ENCODE measurements at places on chromosomes 6 and 20. TPM values are rescaled to one million over a fixed set of nuclear protein-coding genes. Genes with fewer than 3 reads are reported as not detected.

- no peak for DNase-seq
These were observed 26.9 kb downstream of the CFAP61 start for GRCh38 chr20:20079102-20079784.

GRCh38 chr6:89487864-89488263 lies 54.9 kb downstream of the ANKRD6 start:
- no peak for DNase-seq

CYP39A1 gene
- total RNA-seq, result 6.3 TPM

DNA sequence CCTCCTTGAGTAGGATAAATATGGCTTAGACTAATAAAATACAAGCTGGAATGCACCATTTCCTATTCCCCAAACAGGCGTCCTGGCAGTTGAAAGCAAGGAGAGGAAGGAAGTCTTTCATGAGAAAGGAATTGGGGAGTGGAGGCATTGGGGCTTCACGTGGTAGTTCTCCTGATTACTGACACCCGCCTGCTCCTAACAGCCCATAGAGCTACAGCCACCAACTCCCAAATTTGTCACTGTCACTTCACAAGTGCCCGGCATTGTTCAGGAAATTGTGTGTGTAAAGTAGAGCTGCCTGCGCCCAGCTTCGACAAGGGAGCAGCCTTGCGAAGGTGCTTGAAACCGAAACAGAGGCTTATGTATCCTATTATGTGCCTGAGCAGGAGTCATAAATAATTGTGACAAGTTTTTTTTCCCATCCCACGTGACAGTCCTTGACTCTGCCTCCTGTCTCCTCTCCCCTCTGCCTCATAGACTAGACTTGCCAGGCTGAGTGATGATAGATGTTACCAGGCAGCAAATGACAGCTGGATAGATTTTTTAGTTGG lies 301.7 kb upstream of the ZFP64 start:
- no peak for DNase-seq

MMP24 gene
- 6.4 TPM for total RNA-seq

RNF144B gene
- 14.9 TPM for total RNA-seq

DNA sequence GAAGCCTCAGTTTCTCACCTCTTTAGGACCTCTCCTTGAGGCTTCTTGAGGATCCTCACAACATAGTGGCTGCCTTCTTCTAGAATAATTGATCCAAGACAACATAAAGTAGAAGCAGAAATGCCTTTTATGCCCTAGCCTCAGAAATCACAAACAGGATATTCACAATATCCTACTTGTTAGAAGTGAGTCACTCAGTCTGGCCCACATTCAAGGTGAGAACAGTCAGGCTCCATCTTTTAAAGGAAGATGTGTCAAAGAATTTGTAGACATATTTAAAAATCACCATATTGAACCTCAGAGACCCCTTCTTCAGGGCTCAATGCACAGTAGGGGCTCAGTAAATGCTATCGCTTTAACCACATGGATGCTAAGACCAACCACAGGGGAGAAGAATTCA lies 20.8 kb upstream of the FAM83D start:
- no peak for DNase-seq

DNA sequence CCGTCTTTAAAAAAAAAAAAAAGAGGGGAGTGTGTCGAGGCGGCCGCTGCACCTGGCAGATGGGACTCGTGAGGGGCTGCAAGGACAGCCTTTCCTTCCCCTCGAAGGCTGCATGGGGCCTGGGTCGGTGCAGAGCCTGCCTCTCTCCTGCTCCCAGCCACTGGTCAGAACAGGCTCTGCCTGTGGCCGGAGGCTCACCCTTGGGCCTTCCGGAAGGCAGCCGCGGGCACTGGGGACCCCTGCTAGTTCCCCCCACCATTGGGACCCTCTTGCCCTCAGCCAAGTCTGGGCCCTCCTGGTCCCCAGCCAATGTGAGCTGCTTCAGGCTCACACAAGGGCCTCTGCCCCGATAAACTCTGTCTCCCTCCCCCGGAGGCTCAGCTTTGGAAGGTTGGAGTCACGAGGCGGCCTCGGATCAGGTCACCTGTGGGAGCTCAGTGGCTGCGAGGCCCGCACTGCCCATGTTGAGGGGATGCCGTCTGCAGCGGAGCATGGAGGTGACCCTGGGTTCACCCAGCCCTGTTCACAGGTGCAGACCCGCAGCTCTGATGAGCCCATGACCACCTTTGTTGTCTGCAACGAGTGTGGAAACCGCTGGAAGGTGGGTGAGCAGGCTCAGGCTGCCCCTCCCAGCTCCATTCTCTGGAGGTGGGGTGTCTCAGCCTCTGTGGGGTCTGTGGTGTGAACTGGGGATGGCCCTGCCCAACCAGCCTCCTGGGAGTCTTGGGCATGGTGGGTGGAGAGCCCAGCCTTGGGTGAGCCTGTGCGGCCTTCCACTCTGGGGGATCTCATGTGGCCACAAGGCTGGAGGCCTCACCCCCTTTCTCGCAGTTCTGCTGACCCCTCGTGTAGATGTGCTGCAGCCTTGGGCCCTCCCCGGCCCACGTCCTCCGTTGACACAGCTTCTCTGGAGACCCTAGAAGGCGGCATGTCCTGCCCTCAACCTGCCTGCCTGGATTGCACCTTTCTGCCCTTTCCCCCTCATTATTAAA lies 7.7 kb downstream of the RGS19 start:
- DNase-seq, result no peak

SLC22A2 gene
- not detected for total RNA-seq

- no peak for DNase-seq
These were observed 6.1 kb upstream of the DOK5 start for GRCh38 chr20:54469293-54469692.

DNA sequence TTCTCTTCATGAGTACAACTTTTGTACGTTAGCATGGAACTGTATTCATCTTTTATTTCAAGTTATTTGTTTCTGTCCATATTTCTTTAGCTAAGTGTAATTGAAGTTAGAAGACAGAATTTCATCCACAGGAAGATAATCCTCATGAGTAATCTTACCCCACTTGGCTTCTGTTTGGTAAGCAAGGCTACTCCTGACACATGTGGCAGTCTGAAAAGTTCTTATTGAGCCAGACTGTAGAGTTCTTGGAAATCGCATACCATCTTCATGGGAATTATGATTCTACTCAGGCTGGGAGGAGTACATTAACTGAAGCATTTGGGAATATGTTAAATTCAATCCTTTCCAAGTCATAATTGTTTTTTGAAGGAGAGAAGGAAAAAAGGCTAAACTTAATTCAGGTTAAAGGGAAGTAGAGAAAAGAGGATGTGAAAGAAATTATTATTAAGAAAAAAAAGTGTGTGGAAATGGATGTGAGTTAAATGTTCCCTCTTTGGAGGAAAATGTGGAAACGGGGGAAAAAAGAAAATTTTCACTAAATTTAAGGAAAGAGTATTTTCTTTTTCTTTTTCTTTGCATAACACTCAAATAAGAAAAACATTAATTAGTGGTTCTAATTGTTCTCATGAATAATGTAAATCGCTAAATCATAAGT lies 41.5 kb upstream of the TENT5A start:
- DNase-seq, result no peak

DNA sequence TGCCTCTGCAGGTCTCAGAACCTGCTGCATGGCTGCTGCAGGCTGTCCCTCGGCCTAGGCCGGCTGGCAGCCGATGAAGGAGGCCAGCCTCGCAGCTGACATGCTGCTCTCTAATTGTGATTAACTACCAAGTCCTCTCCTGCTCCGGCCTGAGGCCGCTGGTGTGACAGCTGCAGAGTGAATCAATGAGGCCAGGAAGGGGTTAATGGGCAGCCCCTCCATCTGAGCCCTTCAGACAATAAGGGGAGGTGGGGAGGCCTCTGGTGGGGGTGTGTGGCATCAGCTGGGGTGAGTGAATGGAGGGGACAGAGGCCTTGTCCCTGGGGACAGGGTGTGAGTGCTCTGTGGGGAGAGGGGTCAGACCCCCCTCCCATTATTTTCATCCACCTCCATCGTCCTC lies 34.4 kb downstream of the SLC52A3 start:
- no peak for DNase-seq

OPRL1 gene
- 0.96 TPM for total RNA-seq

DNA sequence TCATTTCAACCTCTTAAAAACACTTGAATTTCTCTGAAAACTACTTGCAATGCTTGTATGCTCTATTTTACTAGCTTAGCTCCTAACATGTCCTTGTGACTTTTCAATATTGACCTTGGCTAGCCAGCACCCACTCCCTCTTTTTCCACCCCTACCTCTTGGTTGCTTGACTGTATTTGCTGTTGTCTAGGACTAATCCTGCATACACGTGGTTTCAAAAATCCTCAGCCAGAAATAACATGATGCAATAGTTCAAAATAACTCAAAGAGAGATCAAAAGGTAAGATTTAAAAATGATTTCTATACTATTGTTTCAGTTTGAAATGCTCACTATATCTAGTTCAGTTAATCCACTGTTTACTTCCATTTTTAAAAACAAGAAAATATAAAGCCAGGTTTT lies 102.3 kb upstream of the TBX18 start:
- DNase-seq, result no peak

GRCh38 chr20:34110745-34111641 lies 1.1 kb downstream of the EIF2S2 start:
- DNase-seq, result no peak

GRCh38 chr6:77463861-77464494 lies 687 bp upstream of the HTR1B start:
- no peak for DNase-seq

GRCh38 chr6:70905742-70906141 lies 51.1 kb downstream of the B3GAT2 start:
- no peak for DNase-seq

- DNase-seq, result no peak
These were observed 155.3 kb upstream of the EYA4 start for GRCh38 chr6:133085896-133086295.

DNA sequence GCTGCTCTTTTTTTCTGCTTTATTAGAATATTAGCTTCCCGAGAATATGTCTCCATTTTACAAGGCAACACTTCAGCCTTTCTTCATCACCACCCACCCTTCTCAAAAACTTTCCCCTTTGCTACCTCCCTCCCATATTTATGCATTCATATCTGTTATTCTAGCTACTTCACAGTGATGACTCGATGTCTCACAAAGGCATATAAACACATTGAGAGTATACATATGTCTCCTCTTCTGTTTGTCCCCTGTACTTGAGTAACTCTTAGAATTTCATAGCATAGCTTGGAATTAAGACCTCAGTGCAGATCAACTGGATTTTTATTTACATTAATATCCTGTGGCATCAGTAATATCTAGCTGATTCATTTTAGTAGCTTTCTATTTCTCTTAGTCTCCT lies 6.5 kb downstream of the RNF144B start:
- no peak for DNase-seq

DNA sequence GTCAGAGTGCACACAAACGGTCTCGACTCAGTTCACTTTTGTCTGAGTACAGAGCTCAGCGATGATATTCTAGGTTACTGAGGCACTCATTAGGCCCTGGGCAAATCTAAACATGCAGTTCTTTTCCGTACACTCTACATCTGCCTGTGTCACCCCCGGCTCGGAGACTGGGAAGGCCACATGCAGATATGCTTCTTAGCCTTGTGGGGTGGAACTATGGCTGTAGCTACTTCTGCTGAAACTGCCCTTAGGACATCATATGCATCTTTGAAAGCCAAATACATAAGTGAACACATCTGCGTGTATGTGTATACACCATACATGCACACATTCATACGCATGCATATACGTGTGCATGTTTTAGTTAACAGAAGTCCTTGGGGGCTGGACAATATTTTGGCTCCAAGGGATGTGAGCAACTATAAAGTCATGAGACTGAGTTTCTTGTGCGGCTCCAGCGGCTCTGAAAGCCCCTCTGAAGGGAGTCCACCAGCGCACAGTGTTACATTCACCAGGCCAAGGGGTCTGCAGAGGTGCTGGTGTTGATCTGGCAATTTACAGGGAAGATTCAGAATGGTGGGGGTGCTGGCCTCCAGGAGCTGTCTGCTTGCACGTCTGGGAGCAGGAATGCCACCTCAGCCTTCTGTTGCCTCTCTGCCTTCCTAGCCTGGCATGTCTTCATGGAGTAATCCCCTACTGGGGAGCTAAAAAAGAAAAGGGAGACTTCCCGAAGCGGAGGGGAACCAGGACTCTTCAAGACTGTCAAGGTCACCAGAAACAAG lies 31.6 kb downstream of the PSMG4 start:
- DNase-seq, result no peak

FAM83C gene
- not detected for total RNA-seq

PDE7B gene
- total RNA-seq, result 7.3 TPM

DNA sequence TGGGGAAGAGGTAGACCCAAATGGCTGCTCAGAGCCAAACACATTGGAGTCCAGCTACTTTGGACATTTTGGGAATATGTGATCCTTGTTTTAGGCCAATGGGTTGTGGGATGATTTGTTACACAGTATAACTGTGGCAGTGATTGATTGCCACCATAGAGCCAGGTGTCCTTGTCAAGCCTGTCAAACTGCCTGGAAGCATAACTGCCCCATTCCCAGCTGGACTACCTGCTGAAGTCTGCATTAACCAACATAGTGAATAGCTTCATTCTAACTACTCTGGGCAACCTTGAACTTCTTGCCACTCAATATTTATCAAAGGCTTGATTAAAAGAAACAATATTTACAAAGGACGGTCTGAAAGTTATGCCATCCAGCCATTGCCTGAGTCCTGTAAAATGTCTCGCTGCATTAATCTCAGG lies 164.7 kb downstream of the LINC00237 start:
- DNase-seq, result no peak

MCHR2 gene
- total RNA-seq, result not detected

GRCh38 chr6:36455486-36456027 lies 12.8 kb downstream of the KCTD20 start:
- no peak for DNase-seq

DNA sequence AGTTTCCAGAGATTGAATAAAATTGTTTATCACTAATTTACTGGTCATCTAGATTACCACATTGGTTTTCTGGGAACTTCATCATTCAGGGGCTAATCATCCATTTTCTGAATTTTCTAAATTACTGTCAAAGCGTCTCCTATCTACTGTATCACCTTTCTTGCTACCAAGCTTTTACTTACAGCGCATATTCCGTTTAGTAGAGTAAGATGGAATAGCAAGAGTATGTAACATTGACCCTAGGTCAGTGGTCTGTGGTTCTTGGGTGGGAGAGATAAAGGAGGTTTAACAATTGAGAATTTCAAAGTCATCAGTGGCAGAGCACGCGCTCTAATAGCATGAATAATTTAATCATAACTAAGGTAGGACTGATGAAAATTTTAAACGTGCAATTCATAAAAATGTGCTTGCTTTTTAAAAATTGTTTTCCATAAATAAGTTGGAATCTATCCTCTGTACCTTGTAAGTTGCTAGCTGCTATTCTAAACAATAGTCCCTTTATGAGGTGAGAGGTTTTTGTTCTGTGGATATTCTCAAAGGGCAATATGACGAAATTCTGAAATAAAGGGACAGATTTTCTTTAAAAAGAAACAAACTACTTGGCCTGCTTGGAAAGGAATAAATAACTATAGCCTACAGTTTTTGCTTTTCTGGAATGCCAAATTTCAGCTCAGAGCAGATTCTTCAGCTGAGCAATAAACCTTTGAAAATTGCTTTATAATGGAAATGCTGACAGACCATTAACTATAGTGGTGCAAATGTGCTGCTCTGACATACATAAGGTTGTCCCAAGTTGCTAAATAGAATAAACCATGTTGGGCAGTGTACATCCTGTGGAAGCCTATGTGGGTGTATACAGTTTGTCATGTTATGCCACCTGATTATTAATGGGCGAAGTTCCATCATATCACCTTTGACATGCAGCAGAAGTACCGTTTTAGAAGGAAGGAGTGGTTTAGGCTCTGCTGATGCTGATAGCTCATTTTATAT lies 84.1 kb downstream of the ZFAND3 start:
- no peak for DNase-seq

GRCh38 chr6:162899148-162899547 lies 171.4 kb downstream of the PACRG start:
- DNase-seq, result no peak

- no peak for DNase-seq
These were observed 1444.3 kb upstream of the ADGRB3 start for GRCh38 chr6:67190733-67191132.

- DNase-seq, result no peak
These were observed 82.4 kb downstream of the HDGFL1 start for GRCh38 chr6:22651731-22652130.
